ENCODE measurements at places on chromosomes 6 and 20.

GRCh38 chr6:44129841-44130322 is 2.5 kb downstream of the TMEM63B start:
- no peak for DNase-seq

GRCh38 chr6:132830334-132830751 is 16.0 kb downstream of the RPS12 start:
- DNase-seq: no peak

DNA sequence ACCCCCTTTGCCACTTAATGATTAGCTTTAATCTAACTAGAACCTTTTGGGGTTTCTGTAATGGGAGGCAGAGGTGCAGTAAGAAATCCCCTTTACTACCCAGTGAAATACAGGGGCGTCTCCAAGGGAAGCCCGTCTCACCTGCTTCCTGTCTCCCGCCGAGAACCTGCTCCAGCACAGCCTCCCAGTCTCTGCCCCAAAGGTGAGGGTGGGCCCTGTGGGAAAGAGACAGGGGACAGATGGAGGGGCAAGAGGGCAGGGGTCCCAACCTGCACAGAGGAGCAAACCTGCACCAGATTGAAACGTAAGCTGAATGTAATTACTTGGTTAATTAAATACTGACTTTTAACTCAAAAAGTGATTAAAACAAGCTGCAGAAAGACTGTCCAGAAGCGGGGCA is 474.2 kb upstream of the SULF2 start:
- DNase-seq: no peak

- no peak for DNase-seq
Observed at GRCh38 chr20:58538752-58539151, 23.6 kb upstream of the APCDD1L start.

- no peak for DNase-seq
Observed at GRCh38 chr6:170370416-170370815, 63.9 kb downstream of the FAM120B start.

DNA sequence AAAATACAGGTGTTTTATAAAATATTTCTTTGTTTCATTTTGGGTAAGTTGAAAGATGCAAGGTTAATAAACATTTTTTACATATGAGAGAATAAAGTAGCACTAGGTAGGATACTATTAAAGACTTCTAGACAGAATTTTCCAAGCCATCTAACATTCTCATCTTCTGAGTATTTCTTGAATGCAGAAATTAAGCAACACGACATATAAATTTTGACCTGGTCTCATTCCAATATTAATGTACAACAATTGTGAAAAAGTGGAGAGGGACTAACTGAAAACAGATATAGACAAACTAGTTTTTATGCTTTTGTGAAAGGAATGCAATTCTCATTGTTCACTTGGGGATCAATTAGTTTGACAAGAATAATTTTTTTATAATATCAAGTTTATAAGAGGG is 11.5 kb upstream of the FOXO3 start:
- DNase-seq: no peak

GRCh38 chr6:107718341-107718740 is 105.8 kb downstream of the SCML4 start:
- no peak for DNase-seq

DNA sequence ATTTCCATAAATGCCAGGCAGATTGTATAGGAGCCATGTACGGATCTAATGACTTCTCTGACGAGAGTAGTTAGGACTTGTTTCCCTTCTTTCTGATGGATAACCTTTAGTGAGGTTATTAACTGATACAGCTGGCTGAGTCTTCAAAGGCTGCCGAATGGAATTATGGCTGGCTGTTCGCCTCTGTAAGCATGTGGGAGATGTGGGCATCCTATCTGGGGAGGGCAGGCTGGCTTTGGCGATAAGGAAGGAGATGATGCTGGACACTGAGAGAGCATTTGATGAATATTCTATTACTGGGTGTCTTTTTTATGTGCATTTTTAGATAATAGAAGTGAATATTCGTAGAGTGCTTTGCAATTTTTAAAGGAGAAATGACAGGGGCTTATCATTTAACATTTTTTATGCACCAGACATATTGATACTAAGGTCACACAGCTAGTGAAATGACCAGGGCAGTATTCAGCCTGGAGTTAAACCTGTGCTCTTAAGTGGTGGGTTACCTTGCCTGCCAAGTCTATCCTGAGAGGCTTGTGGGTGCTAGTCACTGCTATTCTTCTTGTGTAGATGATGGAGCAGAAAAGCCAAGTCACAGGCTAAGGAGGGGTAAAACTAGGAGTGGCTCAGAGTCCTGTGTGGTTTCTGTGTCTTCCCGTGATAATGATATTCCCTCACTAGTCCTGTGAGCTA is 3.1 kb downstream of the PBOV1 start:
- DNase-seq: no peak

DNA sequence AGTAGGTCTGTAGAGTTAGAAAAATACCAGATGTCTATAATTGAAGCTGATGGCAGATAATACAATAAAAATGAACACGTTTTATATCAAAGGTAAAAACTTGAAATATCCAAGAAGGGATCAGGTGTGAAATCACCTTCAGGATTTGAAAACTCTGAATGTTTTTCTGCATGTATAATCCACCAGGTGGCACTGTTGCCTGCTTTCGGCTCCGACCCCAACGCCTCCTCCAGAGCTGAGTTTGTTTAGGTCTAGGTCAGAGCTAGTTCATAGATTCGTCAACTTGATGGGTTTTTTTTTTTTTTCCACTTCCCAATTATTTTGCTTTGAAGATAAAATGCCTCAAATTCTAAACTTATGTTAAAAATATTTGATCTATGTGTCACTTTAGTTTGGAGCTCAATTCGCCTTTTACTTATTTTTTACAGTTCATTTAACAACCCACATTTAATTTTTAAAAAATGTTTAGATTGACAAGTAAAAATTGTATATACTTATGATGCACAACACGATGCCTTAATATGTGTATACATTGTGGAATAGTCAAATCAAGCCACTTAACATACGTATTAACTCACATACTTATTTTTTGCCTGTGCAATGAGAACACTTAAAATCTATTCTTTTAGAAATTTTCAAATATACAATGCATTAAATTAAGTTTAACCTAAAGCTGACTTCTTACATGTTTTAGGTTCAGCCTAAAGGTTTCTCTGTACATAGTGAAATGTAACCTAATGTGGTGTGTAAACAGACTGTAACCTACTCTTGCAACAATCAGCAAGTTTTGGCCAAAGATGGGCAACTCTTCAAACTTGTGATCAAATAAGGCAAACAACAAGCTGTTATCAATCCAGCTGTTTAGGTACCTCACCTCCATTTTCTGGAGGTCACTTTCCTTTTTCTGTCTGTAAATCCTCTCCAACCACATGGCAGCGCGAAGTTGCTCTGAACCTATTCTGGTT is 39.4 kb upstream of the ENPP4 start:
- DNase-seq: peak; percentile 71

- no peak for DNase-seq
Observed at GRCh38 chr20:34402461-34402860, 39.4 kb downstream of the ITCH start.

- DNase-seq: peak; percentile 23
Observed at GRCh38 chr20:41007481-41007880, 21.1 kb upstream of the TOP1 start.

- DNase-seq: no peak
Observed at GRCh38 chr20:3616250-3616649, 46.9 kb downstream of the GFRA4 start.

- no peak for DNase-seq
Observed at GRCh38 chr6:52510213-52510562, 66.7 kb downstream of the TRAM2 start.
